ENCODE measurements at places on chromosomes 11 and 22.

DNA sequence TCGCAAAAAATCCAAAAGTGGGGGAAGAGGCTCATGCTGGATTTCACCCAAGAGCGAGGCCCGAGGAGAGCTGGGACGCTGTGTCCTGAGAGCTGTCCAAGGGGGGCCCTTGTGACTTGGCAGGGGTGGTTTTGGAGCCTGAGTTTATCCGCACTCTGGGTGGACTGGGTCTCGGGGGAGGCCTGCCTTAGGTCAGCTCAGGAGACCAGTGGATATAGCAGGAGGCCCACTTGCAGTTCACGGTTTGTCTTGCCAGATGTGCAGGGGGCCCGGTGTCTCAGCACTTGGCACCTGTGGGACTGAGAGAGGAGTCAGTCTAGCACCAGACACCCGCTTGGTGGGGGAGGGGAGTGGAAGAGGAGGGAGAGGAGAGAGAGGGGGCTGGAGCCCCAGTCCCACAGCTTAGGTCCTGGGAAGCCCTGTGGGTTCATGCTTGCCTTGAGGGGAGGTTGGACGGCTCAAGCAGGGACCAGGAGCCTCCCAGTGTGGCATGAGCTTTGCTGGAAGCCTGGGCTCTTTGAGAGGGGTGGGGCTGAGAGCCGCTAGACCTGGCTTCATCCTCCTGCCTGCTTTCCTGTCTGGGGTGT lies 33.4 kb downstream of the PARVB start:
- DNase-seq = no peak

GRCh38 chr11:35380603-35381002 lies 38.8 kb downstream of the SLC1A2 start:
- no peak for DNase-seq

GRCh38 chr11:64850979-64851567 lies 6.6 kb upstream of the CDC42BPG start:
- DNase-seq = peak; percentile 56

GRCh38 chr11:13105237-13105844 lies 96.2 kb downstream of the RASSF10 start:
- no peak for DNase-seq

GRCh38 chr11:12083380-12083779 lies 27.0 kb upstream of the MICAL2 start:
- DNase-seq = no peak

- no peak for DNase-seq
Measured at GRCh38 chr11:95149651-95150364, 60.2 kb downstream of the ENDOD1 start.

DNA sequence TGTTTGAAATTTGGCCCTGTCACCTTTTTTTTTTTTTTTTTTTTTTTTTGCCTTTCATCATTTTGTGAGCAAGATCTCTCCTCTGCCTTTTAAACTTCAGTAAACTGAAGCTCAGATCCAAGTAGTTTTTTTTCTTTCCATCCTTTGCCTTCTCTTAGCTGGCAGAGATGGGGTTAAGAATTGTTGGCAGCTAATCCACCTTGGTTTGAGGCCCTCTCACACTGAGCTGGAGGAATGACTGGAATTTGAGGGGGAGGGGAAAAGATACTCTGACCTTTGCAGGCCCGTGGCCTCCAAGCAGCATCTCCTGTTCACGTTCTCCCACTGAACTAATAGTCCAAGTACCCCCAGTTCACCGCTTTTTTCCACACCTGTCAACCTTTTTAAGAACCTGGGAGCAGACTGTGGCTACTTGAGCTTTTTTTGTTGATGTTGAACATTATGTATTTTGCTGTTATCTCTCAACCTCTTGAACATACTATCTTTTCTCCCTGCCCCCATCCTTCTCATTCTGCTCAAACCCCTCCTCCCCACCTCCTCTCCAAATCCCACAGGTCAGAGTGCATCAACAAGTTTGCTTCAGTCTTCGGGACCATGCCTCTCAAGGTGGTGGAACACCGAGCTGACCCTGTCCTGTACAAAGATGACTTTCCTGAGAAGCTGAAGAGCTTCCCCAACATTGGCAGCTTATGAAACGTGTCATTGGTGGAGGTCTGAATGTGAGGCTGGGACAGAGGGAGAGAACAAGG lies 66.2 kb downstream of the ALX4 start:
- DNase-seq = no peak

DNA sequence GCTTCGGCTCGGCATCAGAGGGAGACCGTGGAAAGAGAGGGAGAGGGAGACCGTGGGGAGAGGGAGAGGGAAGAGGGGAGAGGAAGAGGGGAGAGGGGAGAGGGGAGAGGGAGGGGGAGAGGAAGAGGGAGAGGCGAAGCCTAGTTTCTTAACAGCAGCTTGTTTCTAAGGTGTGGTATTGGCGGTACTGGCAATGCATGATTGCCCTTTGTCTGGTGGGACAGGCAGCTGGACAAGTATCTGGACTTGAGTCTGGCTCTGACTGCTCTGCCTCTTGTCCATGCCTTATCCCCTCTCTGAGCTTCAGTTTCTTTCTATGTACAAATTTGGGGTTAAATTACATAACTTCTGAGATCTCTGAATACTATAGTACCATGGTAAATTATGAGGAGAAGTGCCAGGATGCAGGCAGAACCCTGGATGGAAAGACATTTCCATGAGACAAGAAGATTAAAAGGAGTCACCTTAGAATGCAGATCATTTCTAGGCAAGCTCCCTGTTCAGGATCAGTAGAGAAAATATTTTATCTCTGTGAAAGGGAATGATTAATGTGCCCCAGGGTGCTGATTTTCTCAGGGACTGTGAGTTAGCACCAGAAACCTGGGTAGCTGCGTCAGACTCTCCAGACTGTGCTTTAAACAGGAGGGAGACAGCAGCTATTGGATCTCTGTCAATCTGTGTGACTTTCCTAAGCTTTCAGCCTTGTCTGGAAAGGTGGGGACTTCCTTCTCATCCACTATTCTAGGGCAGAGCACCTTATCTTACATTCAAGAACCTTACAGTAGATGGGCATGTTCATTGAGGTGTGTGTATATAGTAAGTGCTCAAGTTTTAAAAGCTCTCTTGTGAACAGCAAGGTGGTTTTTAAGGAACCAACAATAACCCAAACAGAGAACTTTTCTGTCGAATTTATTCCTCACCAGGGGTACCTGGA lies 31.9 kb upstream of the CCDC90B start:
- no peak for DNase-seq

GRCh38 chr11:132814410-132814809 lies 717.9 kb downstream of the OPCML start:
- DNase-seq = no peak

DNA sequence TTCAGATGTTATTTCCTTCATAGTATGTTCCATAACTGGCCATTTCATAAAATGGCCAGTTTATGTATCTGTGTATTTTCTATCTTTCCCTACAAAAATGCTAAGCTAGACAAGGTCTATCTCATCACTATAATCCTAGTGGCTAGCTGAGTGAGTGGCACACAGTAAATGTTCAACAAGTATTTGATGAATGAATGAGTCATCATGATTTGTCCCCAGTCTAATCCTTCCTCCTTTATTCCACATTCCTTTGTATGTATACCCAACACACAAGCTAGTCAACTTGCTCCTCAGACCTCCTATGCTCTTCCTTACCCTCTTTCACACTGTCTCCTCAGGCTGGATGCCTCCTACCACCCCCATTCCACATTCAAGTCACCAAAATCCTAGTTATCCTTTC lies 12.5 kb downstream of the APLNR start:
- DNase-seq = no peak

DNA sequence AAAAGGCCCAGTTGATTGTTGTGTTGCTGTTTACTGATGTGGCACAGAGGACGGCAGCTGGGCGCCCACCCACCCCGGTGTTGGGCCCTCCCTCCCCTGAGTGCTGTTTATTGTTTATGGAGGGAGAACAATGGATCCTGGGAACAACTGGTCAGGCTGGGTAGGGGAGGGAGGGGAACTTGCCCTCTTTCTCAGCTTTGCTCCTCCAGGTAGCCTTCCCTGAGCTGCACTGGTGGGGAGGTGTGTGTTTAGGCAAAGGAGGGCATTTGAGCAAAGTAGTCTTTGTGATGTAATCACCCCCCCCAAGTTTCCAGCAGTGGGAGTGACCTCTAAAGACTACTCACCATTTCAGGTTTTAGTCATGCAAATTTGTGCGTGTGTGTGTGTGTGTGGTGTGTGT lies 1035.3 kb downstream of the NTM start:
- no peak for DNase-seq

- DNase-seq = no peak
Measured at GRCh38 chr22:45682064-45682463, 10.4 kb downstream of the ATXN10 start.

DNA sequence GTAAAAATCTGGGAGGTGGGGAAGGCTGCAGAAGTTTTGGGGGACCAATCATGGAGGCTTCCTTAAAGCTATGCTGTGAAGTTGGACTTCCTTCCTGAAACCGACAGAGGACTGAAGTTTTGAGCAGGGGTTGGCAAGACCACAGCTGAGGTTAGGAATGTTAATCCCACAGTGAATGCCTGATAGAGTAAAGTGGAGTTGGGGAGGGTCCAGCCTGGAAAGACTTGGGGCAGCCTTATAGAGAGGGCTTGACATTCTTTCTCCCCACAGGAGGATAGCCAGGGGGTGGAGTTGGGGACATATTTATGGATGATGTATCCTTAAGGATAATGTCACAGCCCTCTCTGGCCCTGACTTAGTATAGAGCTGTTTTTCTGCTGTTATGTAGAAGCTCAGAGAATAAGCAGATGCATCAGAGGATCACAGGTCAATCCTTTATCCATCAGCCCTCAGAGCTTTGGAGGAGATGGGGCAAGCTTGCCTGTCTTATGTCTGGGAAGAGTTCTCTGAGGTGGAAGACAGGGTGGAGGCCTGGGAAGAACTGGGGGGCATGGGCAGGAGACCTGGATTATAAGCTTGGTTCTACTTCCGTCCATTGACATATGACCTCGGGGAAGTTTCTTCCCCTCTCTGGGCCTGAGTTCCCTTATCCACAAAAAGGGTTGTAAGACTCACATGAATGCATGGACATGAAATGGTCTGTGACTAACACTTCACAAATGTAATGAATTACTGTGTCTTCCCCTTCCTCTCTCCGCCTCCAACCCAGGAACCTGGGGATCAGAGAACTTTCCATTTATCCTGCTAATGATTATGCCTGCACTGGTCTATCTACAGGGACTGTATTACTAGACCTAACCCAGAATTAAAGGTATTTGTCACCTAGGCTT lies 317.8 kb downstream of the MIAT start:
- DNase-seq = no peak

- peak; percentile 45 for DNase-seq
Measured at GRCh38 chr11:47523490-47524225, 29.3 kb downstream of the CELF1 start.

DNA sequence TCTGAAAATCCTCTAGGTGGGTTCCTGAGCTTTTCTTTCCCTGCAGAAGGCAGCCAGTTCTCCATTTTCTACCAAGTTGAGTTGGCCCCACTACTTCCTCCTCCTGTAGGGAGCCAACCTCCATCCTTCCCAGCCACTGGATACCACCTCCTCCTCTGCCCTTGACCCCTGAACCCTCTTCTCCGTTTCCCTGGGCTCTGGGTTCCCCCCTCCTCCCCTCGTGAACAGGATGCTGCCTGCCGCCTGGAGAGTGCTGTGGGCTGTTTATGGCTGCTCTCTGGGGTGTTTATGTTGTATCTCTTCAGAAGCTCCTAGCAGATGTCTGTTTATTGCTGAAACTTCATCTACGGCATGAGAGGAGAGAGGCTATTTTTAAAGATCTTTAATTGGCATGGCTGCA lies 8.6 kb downstream of the MICAL2 start:
- no peak for DNase-seq

- DNase-seq = no peak
Measured at GRCh38 chr11:128573638-128574037, 13.7 kb downstream of the ETS1 start.

DNA sequence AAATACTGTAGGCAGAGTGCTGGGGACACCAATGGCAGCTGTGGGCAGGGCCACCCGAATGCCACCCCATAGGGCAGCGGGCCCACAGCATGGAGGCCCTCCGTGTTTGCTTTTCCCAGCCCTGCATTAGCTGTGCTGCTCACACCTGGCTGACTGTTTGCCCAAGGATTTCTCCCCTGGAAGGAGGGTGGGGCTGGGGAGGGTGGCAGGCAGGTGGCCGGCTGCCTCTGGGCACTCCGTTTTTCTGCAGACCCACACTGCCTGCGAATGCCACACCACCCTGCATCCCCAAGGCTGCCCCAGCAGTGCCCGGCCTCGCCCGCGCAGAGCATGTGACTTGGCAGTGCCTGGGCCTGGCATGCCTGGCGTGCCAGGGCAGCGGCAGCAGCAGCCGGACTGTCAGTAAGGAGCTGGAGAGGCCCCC lies 19.6 kb downstream of the DAGLA start:
- no peak for DNase-seq

DNA sequence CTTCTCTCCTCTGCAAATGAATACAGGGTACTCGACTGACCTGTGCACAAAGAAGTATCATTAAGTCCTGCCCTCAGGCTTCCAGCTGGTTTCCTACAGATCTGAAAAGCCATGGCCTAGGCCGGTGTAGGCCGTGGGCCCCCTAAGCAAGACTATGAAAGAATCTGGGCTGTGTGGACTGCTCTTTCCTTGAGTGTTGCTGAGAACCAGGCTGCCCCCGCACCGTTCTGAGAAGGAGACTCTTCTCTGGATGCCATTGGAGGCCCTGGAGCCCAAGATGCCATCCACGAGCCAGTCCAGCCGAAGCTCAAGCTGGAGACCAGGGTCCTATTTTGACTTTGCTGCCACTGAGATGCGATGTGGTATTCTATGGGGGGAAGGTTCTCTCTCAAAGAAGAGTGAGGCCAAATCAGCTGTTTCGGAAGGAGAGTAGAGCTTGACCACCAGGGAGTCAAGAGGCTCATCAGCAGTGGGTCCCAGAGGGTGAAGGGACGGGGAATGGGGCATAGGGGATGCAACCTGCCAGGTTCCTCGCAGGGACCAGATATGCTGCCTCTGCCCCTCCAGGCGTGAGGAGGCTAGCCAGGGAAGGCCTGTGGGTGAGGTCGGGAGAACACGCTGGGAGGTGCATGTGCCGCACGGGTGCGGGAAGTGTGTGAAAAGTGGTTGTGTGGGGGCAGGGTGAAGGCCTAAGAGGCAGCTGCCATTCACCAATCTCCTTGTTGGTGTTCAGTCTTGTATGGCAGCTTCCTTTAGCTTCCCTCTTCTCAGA lies 96.4 kb upstream of the B3GAT1 start:
- DNase-seq = no peak

- DNase-seq = peak; percentile 100
Measured at GRCh38 chr11:64241241-64241490, 271 bp downstream of the FKBP2 start.

- DNase-seq = no peak
Measured at GRCh38 chr11:64358536-64358906, 441 bp upstream of the RPS6KA4 start.

Data from CD4-positive, alpha-beta T cell treated with Interleukin-6 at 100 ng/mL for 8 hours (primary cell).